ENCODE measurements at places on chromosomes 5 and 9.

DNA sequence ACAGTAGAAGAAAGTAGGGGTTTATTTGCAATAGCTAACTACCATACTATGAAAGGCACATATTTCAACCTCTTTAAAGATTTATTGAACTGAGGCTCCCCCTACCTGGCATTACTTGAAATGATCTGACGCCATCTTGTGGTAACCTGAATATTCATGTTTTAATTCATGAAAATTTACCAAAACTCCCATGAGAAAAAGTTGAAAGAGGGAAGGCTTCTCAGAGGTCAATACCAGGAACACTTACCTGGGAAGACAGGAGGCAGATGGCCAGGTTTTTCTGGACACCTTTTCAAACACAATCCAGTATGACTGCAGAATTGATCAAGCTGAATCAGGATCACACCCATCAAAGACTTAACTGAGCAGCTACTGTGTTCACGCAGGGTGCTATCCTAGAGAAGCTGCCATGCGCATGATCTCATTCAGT lies 9.4 kb downstream of the PRELID2 start:
- DNase-seq = no peak

- no peak for DNase-seq
Observed at GRCh38 chr5:113271015-113271414, 163.8 kb downstream of the TSSK1B start.

DNA sequence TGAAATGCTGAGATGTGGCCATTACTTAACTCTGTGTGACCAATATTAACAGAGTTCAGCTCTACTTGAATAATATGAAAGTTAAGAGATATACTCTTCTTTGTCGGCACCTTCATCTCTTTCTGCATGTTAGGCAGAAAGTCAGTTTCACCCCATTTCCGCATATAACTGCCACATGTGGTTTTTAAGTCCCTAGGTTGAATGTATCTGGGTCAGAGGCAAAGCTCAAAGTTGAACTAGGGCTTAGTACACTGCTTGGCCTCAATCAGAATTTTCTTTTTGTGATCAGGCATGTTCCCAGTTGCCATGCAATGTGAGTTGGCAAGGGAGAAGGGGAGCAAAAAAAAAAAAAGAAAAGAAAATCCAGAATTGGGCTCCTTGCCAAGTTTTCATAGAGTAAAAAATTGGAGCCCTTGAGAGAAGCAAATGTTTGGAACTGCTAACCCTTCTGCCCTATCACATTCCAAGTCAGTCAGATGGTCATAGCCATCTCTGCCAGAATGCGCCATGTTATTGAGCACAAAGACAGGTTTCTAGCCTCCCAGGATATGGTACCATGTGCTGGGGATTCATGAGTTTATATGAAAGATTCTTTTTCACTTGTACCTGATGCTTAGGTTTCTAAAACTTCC lies 251.2 kb upstream of the RORB start:
- DNase-seq = no peak

DNA sequence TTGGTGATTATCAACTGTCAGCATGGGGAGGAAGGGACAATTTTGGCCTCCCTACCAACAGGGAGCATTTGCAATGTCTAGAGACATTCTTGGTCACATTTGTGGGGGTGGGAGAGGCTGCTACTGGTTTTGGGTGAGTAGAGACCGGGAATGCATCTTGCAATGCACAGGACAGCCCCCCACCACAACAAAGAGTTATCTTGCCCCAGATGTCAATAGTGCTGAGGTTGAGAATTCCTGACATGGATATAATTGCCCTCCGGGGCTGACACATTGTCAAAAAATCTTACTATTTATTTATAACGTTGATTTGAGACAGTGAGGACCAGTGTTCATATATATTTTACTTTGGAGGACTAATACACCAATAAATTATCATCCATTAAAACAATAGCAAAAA lies 316.1 kb downstream of the PSAT1 start:
- DNase-seq = no peak

GRCh38 chr5:3157214-3157613 lies 405.7 kb upstream of the IRX2 start:
- DNase-seq = no peak

DNA sequence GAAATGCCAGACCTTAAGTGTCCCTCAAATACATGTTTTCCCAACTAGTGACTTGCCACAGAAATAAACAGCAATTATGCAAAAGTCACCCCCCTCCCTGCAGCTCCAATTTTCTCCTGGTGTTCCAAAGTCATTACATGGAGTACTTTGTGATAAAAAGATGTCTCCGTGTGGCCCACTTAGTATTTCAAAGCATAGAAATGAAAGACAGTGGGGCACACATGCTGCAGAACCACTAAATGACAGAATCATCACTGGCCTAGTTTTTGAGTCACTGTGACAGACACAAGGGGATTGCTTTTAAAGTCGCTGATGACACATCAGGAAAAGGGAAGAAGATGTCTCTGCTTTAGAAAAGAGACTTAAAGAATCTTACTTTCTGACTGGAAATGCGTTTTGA lies 323.4 kb downstream of the PSAT1 start:
- no peak for DNase-seq

DNA sequence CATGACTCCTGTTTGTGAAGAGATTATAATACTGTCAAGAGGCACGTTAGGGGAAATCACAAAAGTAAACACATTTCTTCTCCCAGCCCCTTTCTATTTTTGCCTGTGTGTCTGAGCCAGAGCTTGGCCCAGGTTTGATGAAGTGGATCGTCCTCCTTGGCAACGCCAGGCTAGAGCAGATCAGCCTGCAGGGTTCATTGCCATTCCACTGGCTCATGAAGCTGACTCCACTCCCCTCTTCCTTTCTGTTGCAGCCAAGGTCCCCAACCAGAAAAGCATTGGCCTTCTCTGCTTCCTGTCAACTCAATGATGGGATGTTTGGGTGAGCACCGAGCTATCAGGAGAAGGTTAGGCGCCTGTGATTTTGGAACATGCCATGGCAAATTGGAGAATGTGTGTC lies 3.3 kb downstream of the ADRB2 start:
- DNase-seq = no peak

DNA sequence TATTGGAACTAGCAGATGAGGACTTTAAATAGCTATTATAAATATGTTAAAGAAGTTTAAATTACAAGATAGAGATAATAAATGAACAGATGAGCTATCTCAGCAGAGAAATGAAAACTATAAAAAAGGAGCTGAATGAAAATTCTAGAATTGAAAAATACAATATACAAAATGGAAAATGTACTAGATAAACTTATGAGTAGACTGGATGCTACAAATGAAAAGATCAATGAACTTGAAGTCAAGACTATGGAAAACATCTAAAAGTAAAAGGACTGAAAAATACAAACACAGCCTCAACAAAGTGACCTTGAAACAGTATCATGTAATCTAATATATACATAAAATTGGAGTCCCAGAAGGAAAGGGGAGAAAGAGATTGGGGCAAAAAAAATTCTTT lies 10.7 kb upstream of the PDLIM4 start:
- DNase-seq = no peak

GRCh38 chr5:109865637-109866036 lies 175.9 kb downstream of the MAN2A1 start:
- no peak for DNase-seq

GRCh38 chr5:114957384-114957783 lies 212.3 kb downstream of the TRIM36 start:
- DNase-seq = no peak

DNA sequence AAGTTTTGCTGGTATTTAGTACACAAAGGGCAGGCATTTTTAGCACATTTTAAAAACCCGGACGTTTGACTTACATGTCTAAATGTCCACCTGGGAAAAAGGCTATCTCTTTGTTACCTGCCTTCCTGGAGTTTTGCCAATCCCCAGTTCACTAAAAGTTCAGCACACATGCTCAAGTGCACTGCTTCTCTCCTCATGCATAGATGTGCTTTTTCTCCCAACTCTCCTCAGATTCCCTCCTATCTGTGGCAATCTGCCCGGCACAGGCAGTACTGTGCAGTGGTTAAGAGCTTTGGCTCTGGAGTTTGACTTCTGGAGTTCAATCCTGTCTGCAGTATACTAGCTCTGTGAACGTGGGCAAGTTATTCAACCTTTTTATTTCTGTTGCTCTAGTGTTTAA lies 8.3 kb upstream of the CCNO start:
- no peak for DNase-seq

DNA sequence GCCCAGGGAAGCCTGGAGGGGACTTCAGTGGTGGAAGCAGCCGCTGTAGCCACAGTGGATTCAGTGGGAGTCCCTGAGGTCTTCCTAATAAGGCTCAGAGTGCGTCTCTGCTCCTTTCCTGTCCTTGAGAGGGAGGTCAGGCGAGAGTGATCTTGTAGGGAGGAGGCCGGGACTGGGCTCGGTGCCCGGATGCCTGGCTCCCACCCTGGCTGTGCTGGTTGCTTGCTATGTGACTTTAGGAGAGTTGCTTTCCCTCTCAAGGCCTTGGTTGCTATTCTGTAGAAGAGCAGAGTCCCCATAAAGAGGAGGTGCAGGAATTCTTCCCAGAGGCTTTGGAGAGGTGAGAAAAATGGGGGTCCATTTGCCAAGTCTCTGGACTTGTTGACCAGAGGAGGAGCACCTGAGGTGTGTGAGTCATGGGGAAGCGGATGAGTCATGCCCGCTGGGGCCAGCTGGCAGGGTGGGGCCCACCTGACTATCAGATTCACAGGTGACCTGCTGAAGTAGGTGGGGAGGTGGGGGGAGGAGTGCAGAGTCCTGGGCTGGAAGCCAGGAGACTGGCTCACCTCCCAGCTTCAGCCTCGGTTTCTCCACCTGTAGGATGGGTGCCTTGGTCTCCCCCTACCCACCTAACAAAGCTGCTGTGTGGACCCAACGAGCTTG lies 13.8 kb downstream of the GSN start:
- no peak for DNase-seq

GRCh38 chr9:135221951-135222631 lies 134.6 kb downstream of the OLFM1 start:
- no peak for DNase-seq

- DNase-seq = no peak
Observed at GRCh38 chr5:95727764-95728191, 3.4 kb upstream of the RHOBTB3 start.

GRCh38 chr5:133322743-133323142 lies 270.9 kb downstream of the HSPA4 start:
- DNase-seq = no peak

DNA sequence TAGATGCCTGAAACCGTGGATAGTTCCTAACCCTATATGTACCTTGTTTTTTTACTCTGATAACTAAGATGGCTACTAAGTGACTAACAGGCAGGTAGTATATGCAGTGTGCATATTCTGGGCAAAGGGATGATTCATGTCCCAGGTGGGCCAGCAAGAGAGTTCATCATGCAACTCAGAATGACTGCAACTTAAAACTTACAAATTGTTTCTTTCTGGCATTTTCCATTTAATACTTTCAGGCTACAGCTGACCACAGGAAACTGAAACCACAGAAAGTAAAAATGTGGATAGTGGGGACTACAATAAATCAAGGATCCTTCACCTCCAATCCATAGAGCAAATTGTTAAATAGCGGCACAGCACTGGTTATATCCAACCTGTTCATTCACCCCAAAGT lies 30.7 kb upstream of the VCAN start:
- no peak for DNase-seq

DNA sequence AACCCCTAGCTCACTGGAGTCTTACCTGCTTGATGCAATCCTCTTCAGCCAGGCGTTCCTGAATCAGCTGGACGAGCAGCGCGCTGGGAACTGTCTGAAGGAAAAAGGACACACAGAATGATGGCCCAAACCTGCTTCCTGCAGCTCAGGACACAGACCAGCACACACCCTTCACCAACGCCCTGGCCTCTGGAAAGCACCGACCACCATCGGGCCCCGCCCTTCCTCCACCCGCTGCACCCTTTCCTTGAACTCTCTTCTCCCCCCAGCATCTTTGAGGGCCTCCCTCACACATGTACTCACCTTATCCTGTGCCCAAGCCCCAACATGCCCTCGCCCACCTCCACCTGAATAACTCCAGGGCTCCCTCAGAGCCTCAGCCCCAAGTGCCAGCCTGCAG lies 23.3 kb downstream of the AK8 start:
- DNase-seq = no peak

DNA sequence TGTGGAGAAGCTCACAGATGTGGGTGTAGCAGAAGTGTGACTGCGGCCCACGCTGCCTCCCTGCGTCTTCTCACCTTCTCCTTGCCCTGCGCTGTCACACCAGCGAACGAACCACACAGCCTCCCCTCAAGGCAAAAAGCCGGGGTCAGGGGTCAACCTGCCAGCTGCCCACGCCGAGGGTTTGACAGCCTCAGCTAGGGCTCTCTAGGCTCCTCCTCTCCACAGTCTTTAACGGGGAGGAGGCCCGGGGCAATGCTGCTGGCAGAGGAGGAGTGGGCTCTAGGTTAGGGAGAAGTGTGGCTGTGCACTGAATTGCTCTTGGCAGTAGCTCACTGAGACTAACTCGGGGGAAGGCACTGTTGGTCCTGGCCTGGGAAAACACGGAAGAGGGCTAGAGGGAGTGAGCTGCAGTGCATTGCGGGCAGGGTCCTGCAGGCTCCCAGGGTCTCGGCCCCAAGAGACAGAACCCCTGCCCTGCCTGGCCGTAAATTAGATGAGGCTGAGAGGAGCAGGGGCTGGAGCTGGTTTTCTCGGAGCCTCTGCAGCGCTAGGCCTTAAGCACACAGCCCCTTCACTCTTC lies 4.2 kb upstream of the TRIM52 start:
- no peak for DNase-seq

- DNase-seq = no peak
Observed at GRCh38 chr9:72932619-72933018, 20.2 kb downstream of the ALDH1A1 start.

- DNase-seq = no peak
Observed at GRCh38 chr5:7493081-7493480, 97.1 kb downstream of the ADCY2 start.

GRCh38 chr5:150069672-150070627 lies 16.4 kb downstream of the CSF1R start:
- no peak for DNase-seq

GRCh38 chr9:14906644-14907359 lies 3.4 kb downstream of the FREM1 start:
- DNase-seq = no peak

- DNase-seq = no peak
Observed at GRCh38 chr5:121862801-121863200, 11.1 kb downstream of the FTMT start.

DNA sequence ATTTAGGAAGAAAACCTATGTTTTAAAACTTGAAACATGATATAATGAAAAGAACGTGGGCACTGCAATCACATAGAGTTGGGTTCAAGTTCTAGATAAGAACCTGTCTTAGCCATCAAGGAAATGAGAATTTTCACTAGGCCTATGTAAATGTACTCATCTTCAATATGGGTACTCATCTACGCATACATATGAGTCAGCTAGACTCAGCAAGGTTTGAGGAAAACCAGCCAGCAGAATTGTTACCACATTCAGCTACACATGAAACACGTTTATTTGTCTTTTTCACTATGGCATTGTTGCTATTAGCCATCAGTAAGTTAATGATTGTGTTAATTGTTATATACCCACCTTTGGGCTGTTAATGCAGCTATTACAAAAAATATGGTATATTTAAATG lies 146.3 kb downstream of the CHSY3 start:
- DNase-seq = no peak

DNA sequence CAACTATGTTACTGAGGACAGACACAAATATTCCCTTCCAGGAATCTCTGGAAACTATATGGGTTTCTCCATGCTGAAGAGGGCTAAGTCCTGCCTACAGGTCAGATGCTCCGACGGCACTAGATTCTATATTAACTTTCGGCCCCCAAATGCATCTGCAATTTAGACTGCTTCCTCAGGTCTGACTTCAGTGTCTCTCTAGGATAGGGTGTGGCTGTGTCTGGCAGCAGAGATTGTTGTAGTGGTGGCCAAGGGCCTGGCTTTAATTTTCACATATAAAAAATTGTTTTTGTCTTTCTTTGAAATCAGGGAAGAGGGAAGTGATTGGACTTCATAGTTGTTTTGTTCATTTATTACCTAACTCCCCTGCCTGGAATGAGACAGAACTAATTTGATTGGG lies 101.8 kb downstream of the PJA2 start:
- no peak for DNase-seq
